Suprapubic skin (tissue), 4 donors: ENCODE measurements at places on chromosomes 4 and X.

- no peak for DNase-seq
Measured at GRCh38 chr4:120065974-120066516, 603 bp downstream of the MAD2L1 start.

GRCh38 chrX:26914232-26914631 lies 548.9 kb downstream of the PPP4R3C start:
- DNase-seq: no peak

- no peak for DNase-seq
Measured at GRCh38 chr4:145679991-145680455, at the start of gene C4orf51. C4orf51 (plus strand) TSS chr4:145680146; CDS start chr4:145680204, 58 bp downstream.

DNA sequence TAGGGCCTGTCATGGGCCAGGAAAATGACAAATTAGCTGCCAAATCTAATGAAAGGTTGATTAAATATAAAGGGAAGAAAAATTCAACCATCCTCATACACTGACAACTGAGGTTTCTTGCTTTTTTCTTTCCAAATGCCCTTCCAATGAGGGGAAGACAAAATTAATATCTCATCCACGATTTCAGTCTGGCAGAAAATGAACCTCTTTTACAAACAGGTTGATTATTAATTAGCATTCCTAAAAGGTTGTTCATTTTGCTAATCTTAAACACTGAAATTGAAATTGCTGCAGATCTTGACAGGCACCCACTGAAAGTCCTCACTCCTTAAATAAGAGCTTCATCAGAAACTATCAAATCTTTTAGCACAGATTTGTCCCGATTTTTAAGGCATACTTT lies 45.5 kb downstream of the NPFFR2 start:
- no peak for DNase-seq
